ENCODE measurements at places on chromosomes 3 and 15. TPM values are rescaled to one million over a fixed set of nuclear protein-coding genes. Genes with fewer than 3 reads are reported as not detected.

TRH gene
- polyA plus RNA-seq = 0.04 TPM

GPR27 gene
- polyA plus RNA-seq = 0.38 TPM

PSTPIP1 gene
- polyA plus RNA-seq = 1.8 TPM

NPAP1 gene
- not detected for polyA plus RNA-seq

NSUN3 gene
- polyA plus RNA-seq = 4.9 TPM

- no peak for DNase-seq
- H3K36me3 ChIP-seq = no peaks in the 10 kb centered on the region
- H3K4me3 ChIP-seq = no peak overlapping the region
- no peaks in the 10 kb centered on the region for H3K27me3 ChIP-seq
These were observed 9.2 kb upstream of the HLTF start for GRCh38 chr3:149095487-149095886.

DNA sequence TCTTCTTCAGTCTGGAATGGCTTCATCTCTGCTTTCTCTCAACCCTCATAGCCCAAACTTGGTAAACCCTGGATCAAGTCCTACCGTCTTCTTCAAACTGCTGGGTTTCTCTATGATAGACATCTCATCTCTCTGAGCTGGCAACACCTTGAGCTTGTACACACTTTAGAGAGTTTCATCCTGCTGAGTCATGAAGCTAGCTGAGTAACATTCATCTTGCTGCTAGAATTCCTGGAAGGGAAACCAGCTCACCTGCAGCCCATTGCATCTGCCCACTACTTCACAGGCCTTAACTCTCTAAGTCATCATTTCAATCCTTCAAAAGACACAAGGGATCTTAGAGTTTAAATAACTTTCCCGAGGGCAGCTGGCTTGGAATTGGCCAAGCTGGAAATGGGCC lies 175.5 kb upstream of the RORA start:
- DNase-seq = no peak
- H3K4me1 ChIP-seq = no peaks in the 10 kb centered on the region
- H3K27me3 ChIP-seq = peaks cover 3% of the 10 kb centered on the region
- H3K4me3 ChIP-seq = no peak overlapping the region

DNA sequence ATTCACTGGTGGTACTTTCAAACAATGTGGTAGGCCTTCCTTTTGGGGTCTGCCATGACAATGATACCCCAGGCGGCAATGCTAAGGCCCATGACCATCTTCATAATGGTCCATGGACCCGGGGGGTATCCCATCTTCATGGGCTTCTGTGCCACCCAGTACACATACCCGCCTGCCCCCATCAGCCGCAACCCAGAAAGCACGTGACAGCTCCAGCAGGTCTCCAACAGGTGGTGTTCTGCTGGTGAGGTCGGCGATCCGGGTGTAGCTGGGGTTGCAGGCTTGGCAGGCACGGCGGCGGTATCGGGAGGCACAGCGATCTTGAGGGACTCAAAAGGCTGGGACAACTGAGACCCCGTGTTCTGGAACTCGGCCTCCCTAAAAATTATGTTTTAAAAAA lies 214.5 kb downstream of the SNRPN start:
- H3K4me3 ChIP-seq = no peak overlapping the region
- H3K36me3 ChIP-seq = no peaks in the 10 kb centered on the region
- no peak overlapping the region for H3K27ac ChIP-seq
- no peak for DNase-seq

Data from small intestine (tissue), 16 donors.